Stimulated activated naive CD4-positive, alpha-beta T cell (primary cell): ENCODE measurements at places on chromosomes 2 and 18.

GRCh38 chr18:39841482-39842365 is 2113.3 kb upstream of the PIK3C3 start:
- no peak for DNase-seq

GRCh38 chr2:88590998-88591613 is 36.2 kb downstream of the EIF2AK3 start:
- DNase-seq: peak; percentile 8

GRCh38 chr18:55141318-55141717 is 182.1 kb upstream of the CCDC68 start:
- no peak for DNase-seq

DNA sequence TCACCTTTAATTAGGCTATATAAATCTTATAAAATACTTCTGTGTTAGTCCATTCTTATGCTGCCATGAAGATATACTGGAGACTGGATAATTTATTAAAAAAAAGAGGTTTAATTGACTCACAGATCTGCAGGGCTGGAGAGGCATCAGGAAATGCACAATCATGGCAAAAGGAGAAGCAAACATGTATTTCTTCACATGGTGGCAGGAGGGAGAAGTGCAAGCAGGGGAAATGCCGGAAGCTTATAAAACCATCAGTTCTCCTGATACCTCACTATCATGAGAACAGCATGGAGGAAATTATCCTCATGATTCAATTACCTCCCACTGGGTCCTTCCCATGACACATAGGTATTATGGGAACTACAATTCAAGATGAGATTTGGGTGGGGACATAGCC is 504.4 kb downstream of the RIT2 start:
- no peak for DNase-seq

DNA sequence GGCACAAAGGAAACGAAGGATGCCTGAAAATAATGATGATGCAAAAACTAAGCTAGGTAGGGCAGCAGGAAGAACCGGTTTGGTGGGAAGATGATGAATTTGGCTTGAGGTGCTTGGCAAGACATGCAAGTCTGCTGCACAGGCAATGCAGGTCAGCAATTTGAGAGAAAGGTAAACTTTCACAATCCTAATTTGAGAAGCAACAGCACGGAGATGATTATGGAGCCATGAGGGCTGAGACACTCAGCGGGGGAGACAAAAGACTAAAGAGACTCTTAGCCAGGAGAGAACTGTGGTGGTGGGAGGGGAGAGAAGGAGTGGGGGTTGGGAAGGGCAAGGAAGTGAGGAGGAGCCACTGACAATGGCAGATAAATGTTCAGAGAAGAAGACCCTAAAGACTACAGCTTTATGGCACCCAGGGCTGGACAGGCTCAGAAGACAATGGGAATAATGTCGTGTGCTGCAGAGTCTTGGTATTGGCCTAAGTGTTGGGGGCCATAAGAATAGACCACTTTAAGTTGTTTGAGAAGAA is 19.4 kb upstream of the RNF149 start:
- no peak for DNase-seq

GRCh38 chr2:26002632-26003310 is 20.5 kb upstream of the KIF3C start:
- no peak for DNase-seq

DNA sequence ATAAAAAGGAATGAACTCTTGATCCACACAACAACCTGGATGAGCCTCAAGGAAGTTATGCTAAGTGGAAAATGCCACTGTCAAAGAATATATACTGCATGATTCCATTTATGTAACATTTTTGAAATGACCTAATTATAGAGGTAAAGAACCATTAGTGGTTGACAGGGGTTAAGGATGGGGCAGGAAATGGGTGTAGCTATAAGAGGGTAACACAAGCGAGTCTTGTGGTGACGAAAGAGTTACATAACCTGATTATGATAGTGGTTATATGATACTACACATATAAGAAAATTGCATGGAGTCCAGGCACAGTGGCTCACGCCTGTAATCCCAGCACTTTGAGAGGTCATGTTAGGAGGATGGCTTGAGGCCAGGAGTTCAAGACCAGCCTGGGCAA is 346.6 kb upstream of the PKDCC start:
- no peak for DNase-seq

DNA sequence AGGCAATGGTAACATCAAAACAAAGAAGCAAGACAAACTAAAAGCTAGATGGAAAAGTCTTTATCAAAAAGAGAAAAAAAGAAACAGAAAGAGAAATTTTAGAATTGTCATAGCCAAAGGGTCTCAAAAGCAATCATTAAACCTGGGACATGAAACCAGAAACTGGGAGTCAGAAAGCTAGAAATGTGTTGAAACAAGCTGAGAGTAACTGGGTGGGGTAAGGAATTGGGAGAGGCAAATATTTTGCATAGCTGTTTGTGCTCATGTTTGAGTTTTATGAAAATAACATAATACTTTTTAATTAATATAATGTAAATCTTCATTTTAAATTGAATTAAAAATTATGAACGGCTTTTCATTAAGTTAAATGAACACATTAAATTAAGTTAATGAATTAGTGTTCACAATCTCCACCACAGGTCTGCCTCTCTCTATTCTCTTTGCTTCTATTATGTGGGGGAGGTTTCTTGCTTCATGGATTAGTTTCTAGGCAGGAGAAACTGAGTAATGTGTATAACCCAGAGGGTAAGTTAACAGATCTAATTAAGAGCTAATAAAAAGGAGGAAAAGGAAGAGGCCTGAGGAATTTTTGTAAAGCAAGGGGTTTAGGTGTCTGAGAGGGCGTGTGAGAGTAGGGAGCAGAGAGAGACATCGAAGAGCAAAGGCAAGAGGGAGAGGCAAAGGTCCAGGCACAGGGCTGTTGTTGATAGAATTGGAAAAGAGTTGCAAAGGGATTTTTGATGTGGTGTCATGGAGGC is 20.0 kb upstream of the SERPINB2 start:
- DNase-seq: no peak

- DNase-seq: no peak
Measured at GRCh38 chr2:102122909-102123308, 19.6 kb upstream of the IL1R1 start.

GRCh38 chr2:147739508-147739907 is 105.3 kb upstream of the ACVR2A start:
- DNase-seq: no peak

GRCh38 chr2:10495311-10495987 is 47.3 kb upstream of the ODC1 start:
- DNase-seq: no peak

GRCh38 chr2:64650296-64650695 is 3.4 kb downstream of the SERTAD2 start:
- no peak for DNase-seq

GRCh38 chr2:220446106-220446712 is 818.8 kb downstream of the SLC4A3 start:
- no peak for DNase-seq

DNA sequence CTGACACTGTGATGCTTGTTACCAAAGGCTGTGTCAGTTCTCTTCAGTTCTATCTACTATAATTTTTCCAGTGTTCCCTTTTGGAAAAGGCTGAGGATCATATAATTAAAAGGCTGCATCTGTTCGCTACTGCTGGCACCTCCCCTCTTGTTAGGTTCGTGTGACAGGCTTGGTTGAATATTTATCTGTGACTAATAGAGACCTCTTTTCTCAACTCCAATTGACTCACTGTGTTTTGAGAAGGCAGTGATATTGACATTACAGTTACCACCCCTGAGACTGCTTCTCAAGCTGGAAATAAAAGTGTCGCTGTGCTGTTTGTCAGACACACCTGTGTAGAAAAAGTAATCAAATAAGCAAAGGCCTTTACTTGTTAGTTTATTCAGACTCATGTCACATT is 205.5 kb upstream of the KCNH7 start:
- no peak for DNase-seq

- no peak for DNase-seq
Measured at GRCh38 chr18:31954349-31954748, 11.4 kb upstream of the TRAPPC8 start.

GRCh38 chr2:40039549-40039948 is 260.5 kb upstream of the THUMPD2 start:
- no peak for DNase-seq

- no peak for DNase-seq
Measured at GRCh38 chr2:119983108-119983507, 29.8 kb upstream of the EPB41L5 start.

GRCh38 chr2:57146951-57147350 is 899.7 kb upstream of the VRK2 start:
- no peak for DNase-seq

DNA sequence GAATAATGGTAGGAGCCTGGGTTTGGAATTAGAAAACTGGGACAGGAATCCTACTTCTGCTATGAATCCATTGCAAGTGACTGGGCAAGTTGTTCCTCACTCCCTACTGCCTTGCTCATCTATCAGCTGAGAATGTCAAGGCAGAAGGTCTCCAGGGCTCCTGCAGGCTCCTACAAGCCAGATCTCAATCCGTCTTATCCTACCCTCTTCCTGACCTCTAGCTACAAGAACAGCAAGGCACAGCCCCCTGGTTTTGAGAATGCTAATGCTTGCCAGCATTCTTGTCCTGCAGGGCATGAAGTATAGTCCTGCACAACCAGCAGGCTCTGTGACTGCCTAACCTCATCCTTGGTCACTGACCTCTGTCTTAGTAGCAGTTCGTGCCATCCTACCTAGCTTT is 141.9 kb upstream of the TNP1 start:
- no peak for DNase-seq

DNA sequence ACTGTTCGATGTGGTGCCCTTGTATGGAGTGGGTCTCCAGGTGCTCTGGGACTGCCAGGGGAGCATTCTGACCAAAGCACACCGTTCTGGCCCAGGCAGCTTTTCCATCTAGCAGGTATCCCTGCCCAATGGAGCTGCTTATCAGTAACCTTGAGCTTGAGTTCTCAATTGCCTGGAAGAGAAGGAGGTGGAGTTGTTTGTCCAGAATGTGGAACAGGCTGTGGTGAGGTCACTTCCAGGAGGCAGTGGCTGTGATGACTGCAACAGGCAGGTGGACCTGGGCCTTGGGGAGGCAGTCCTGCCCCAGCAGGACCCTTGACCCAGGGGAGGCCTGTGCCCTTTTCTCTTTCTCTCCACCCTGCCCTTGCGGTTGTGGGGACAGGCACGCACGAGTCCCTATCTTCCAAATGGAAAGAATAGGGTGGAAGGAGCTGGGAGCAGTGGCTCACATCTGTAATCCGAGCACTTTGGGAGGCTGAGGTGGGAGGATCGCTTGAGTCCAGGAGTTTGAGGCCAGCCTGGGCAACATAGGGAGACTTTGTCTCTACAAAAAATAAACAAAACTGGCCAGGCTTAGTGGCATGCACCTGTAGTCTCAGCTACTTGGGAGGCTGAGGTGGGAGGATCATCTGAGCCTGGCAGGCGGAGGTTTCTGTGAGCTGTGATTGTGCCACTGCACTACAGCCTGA is 66.2 kb upstream of the MCFD2 start:
- DNase-seq: no peak

DNA sequence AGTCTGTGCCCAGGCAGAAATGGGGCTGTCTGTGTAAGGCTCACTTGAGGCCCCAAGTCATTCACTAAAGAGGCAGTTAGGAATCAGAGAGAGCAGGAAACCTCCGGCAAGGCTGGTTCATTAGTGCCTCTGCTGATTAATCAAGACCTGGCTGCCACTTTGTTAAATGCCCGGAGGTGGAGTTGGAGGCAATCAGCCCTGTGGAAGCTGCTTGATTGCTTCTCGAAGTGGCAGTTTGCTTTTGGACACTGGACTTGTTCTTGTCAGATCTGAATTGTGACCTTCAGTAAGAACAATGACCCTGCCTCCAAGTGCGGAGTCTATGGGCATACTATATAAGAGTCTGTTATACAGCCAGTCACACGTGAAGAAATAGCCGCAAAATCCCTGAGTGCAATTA is 183.9 kb upstream of the LINC00305 start:
- no peak for DNase-seq

DNA sequence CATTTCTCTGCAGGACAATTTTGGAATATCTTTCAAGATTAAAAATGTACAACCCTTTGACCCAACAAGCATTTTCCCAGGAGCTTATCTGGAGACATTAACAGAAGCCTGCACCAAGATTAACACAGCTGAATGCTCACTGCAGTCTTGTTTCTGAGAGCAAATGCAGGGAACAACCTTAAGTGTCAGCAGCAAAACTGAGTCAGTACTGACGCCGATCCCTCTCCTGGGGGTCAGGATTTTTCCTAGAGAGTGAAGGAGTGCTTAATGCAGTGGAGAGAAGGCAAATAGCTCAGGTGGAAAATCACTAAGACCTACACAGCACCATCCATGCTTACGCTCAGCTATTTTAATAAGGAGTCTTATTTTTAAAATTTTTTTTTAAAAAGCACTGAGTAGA is 42.8 kb upstream of the SGPP2 start:
- DNase-seq: no peak

DNA sequence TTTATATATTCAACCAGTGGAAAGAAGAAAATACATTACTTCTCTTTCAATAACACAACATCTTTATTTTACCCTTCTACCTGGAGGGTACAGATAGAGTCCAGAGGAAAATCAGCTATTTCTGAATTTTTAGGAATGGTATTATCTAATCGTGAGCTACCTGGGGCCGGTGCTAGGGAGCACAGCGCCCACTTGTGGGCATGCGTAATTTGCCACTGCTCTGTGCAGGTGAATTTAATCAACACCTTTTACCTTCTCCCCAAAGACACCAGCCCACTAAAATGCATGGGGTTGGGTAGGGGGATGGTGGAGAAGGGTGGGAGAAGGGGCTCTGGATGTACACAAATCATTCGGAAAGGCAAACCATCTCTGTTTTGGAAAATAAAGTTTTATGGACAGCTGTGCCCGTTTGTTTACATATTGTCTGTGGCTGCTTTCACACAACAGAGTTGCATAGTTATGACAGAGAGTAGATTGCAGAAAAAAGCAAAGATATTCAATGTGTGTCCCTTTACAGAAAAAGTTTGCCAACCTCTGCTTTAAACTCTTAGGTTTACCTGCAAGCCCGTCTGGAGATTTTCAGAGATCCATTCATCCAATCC is 51.5 kb upstream of the DCC start:
- DNase-seq: no peak

GRCh38 chr18:62663731-62664336 is 51.5 kb upstream of the PHLPP1 start:
- DNase-seq: no peak

DNA sequence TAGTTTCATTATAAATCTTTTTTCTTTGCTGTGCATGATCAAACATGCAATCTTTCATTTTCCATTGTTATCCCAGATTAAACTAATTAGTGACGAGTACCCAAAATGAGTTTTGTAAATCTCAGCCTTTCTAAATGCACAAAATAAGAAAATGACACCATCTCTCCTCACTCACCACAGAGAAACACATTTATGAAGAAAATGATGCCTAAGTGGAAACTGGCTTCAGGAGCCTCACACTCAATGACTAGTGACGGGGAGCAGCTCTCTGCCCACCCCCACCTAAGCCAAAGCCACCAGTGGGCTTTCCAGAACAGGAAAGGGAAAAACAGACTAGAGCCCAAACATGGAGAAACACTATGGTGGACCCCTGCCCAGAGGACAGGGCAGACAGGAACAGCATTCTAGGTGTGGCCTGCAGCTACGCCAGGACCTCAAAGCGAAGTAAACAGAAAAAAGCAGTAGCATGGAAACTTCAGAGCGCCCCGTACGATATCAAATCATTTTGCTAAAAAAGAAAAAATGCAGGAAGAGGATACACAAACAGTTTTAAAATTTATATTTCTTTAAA is 113.5 kb downstream of the RBMS1 start:
- no peak for DNase-seq
